Activated CD4-positive, alpha-beta T cell treated with anti-CD3 and anti-CD28 coated beads, Interleukin-2, Interleukin-4, amounts not matched to agents 100 ng/mL and 50 ng/mL, durations not matched to agents 16 hours and 8 hours (primary cell): ENCODE measurements at places on chromosomes 1 and 21.
A peak's percentile ranks its signal among the peaks of the same experiment; 100 is the strongest.

DNA sequence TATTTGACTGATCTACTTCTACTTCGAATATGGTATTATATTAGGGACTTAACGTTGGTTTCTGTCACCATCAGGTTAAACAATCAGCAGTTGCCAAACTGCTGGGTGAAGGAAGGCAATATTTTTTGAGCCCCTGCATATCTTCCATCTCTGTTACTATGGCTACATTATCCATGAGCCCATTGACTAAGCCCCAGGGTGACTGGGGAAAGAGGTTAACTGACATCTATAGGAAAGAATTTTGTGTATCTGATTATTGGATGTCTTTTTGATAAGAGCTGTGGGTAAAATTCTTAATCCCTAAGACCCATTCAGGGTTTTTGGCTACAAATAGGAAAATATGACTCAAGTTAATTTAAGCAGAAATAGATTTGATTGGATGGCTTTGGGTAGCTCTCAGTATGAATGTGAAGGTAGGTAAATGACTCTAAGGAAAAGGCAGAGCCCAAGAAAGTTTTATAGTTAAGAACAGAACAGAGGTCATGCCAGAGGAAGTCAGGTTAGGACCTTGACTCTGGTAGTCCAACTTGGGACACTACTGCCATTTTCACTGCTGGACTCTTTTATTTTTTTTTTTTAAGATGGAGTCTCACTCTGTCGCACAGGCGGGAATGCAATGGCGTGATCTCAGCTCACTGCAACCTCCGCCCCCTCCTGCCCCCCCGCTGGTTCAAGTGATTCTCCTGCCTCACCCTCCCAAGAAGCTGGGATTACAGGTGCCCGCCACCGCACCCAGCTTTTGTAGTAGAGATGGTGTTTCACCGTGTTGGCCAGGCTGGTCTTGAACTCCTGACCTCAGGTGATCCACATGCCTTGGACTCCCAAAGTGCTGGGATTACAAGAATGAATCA, 8.9 kb upstream of the XPR1 start:
- DNase-seq, result no peak

GRCh38 chr1:118989878-118990378, 1.8 kb upstream of the TBX15 start:
- peak; percentile 3 for DNase-seq

- no peak for DNase-seq
Observed at GRCh38 chr21:25744854-25745253, 10.1 kb downstream of the GABPA start.

- no peak for DNase-seq
Observed at GRCh38 chr1:84117868-84118267, 26.2 kb upstream of the PRKACB start.

DNA sequence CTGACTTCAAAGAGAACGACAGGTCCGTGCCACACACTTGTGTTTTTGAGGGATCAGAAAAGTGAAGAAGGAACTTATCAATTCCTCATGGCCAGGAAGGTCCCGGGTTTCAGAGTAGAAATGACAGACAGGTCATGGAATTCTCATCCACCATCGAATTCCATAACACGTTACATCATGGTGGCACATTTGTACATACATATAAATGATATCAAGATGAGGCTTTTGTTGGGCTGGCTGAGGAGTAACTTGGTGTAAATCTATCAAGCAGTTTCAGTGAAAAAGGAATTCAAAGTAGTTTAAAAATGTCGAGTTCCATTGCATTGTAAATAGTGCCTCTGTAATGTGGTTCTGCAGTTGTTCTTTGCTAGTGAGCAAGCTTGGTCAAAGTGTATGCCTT, 22.9 kb upstream of the GNPAT start:
- no peak for DNase-seq

DNA sequence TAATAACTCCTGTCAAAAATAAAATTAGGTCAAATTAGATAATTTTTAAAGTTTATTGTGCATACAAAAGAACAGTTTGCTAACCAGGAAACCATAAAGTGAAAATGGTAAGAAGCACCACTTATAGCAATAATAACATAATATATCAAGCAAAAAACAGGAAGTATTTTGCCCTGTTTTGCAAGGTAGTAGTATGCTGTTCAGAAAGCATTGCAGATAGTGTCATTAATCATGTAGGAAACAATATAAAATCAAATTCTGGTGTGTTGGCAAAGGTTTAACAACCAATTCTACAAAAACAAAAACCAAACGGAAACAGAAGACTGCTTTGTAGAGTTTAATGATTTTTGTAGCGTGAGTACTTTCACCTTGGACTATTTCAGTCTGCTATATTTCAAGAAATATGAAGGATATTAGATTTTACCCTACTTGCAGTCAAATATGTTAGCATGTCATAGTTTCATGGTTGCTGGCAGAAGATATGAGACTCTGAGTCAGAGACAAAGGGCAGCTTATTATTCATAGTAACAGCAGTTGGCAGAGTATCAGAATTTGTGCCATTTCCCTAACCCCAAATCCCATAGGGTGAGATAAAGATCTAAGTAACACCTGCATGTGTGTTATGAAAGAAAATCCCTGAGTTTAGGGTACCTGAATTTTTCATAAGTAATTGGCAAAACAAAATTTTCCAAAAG, 729.0 kb upstream of the BRINP3 start:
- no peak for DNase-seq

DNA sequence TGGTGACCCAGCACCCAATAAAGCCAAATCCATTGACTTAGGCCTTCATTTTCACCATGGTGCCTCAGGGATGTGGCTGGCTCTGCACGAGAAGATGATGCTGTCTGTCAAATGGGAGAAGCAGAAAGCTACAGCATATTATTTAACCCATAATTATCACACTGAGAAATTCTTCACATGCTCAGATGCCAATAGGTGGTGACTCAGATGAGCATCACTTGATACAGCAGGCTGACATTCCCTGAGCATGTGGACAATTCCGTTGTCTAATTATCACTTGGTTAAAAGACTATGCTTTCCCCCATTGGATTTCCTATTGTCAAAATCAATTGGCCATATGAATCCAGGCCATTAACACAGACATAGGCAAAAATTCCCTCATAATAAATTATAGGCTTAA, 44.0 kb upstream of the HSD3B1 start:
- DNase-seq, result no peak

DNA sequence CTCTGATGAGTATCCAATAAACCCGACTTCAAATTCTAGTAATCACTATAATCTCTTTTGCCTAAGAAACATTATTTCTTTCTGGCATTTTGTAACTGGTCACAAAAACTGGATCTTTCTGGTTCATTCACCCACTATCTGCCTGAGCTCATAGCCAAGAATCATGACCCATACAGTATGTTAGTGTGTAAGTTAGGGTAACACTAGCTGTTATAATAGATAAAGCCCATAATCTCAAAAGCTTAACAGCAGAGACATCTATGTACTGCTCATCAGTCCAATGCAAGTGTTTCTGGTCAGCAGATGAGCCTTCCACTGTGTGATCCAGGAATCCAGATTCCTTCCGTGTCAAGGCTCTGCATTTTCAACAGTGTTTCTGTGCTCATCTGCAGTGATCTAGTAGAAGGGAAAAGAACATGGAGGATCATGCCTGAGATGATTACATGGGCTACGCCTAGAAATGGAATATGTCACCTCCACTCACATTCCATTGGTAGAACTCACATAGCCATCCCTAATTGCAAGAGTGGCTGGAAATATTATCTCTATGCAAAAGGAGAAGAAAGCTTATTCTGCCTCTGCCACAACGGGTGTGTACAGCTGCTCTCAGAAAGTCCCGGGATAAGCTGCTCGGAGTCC, 27.7 kb downstream of the RRAGC start:
- no peak for DNase-seq

DNA sequence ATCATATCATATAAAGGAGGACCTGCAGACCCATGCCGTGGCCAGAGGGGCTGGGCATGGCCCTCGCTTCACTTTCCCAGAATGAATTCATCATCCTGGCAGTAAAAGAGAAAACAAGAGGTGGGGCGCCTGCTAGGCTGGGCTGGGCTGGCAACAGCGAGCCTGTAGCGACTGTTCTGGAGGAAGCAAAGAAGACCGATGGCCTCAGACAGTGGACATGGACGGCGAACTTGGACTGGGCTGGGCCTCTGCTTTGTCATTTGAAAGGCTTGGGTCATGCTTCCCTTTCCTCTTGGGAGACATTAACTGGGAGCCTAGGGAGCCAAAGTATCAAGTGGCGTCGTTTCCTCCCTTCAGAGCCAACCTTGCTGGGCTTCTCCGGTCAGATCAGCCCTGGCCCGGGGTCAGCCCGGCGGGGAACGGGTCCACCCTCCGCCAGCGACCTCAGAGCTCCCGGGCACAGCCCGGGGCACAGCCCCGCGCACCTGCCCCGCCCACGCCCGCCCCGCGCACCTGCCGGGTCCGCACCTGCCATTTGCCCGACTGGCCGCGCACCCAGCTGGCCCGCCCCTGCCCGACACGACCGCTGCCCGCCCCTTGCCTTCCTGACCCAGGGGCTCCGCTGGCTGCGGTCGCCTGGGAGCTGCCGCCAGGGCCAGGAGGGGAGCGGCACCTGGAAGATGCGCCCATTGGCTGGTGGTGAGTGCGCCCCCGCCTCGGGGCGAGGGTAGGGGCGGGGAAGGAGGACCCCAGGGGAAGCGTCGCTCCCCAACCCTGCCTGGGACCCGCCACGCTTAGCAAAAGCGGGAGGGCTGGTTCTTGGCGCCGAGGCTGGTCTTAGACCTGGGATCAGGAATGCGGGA, at the start of gene FAM3B:
Gene FAM3B (plus strand): TSS at position 602 of the 863 bp plus-strand sequence. CDS start 79 bp downstream, at position 681.
- DNase-seq, result no peak

DNA sequence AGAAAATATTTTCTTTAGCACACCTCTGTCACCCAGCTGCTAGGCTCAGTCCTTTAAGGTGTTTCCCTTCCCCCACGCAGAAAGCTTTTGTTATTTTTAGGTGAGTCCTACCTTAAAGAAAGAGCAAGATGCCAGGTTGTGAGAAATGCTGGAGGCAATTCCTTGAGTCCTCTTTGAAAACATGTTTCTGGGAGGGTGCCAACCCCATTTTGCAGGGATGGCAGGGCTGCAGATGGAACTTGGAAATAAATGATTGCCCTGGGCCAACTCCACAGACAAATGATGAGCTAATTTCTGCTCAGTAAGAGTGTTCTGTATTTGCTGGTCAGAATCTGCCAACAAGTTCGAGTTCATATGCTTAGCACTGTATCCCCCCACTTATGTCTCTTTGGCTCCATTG, 119.2 kb upstream of the RAB3GAP2 start:
- no peak for DNase-seq

GRCh38 chr1:148333875-148334338, 149.2 kb downstream of the PPIAL4G start:
- DNase-seq, result no peak

GRCh38 chr1:42815941-42816584, 859 bp upstream of the ERMAP start:
- DNase-seq, result no peak

DNA sequence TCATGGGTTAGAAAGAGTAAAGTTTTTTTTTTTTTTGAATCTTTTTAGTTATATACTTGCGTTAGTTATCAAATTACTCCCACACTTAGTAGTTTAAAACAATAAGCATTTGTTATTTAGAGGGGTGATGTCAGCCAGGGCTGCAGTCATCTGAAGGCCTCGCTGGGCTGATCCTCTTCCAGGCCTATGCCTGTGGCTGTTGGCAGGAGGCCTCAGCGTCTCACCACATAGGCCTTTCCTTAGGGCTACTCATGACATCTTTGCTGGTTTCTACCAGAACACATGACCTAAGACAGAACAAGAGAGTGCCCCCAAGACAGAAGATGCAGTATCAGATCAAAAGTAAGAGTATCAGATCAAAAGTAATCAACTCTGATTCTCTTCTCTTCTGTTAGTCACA, 167.4 kb downstream of the HHAT start:
- no peak for DNase-seq

- DNase-seq, result no peak
Observed at GRCh38 chr1:33966346-33967141, 102.7 kb downstream of the HMGB4 start.

GRCh38 chr1:112599477-112599876, 19.5 kb downstream of the ST7L start:
- DNase-seq, result no peak

DNA sequence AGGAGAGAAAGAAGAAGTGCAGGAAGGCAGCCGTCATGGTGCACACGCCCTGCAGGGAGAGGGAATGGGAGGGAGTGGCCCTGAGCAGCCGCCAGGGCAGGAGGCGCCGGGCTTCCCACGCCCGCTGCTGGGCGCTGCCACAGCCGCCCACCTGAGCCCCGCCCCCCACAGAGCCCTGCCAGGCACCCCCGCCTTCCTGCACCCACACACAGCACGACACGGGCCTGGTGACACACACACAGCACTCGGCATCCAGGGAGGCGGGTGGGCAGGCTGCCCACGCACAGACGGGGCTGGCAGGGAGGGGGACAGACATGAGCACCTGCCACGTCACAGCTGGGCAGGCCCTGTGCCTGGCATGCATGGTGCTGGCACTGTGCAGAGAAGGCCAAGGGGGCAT, 27.5 kb downstream of the ADGRB2 start:
- DNase-seq, result no peak

GRCh38 chr21:42480736-42481135, 15.3 kb downstream of the RSPH1 start:
- DNase-seq, result no peak

- DNase-seq, result peak; percentile 37
Observed at GRCh38 chr1:197200272-197200899, 53.9 kb upstream of the ASPM start.

GRCh38 chr1:110383251-110383990, 7.4 kb downstream of the SLC16A4 start:
- DNase-seq, result no peak

- no peak for DNase-seq
Observed at GRCh38 chr1:111801071-111801850, 45.6 kb downstream of the DDX20 start.

DNA sequence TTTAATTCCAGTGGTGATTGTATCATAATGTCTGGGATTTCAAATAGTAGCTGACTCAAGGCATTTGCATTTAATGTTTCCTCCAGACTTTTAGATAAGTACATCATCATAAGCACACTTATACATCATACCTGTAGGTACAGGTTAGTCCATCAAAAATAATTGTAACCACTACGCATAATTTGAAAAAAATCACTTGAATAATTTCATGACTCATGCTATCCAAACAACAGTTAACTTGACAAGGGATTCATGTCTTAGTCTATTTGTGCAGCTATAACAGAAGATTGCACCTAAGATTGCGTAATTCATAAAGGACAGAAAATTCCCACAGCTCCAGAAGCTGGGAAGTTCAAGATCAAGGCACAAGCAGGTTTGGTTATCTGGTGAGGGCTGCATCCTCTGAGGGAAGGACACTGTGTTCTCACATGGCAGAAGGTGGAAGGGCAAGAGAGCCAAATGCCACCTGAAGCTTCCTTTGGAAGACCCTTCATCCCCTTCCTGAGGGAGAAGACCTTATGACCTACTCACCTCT, 801.7 kb upstream of the BRINP3 start:
- DNase-seq, result no peak

DNA sequence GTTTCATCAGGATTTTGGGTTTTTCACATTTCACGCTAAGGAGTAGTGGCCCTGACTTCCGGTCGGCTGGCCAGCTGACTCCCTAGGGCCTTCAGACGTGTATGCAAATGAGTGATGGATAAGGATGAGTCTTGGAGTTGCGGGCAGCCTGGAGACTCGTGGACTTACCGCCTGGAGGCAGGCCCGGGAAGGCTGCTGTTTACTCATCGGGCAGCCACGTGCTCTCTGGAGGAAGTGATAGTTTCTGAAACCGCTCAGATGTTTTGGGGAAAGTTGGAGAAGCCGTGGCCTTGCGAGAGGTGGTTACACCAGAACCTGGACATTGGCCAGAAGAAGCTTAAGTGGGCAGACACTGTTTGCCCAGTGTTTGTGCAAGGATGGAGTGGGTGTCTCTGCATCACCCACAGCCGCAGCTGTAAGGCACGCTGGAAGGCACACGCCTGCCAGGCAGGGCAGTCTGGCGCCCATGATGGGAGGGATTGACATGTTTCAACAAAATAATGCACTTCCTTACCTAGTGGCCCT, 23.1 kb upstream of the TNFRSF1B start:
- DNase-seq, result no peak
